ENCODE measurements at places on chromosomes 13 and 19.
A peak's percentile ranks its signal among the peaks of the same experiment; 100 is the strongest.

DNA sequence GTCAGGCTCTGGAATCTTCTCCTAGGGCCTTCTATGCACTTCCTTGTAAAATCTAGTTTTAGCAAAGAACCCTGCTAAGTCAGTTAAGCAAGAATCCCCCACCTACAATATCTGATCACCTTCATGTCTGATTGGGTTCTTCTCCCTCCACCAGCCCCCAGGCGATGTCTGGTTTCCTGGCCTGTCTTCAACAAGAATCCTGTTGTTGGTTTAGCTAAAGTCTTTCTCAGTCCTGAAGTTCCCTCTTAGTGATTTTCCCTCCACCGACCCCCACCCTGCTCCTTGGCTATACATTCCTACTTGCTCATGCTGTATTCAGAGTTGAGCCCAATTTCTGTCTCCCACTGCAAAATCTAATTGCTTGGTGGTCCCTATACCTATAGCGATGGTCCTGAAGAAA lies 35.2 kb upstream of the SLC46A3 start:
- peaks cover 8% of the 10 kb centered on the region for H3K36me3 ChIP-seq
- H3K27me3 ChIP-seq, result no peaks in the 10 kb centered on the region
- DNase-seq, result no peak
- peaks cover 21% of the 10 kb centered on the region for H3K4me1 ChIP-seq

- DNase-seq, result no peak
- no peaks in the 10 kb centered on the region for H3K4me1 ChIP-seq
- H3K4me3 ChIP-seq, result no peak overlapping the region
- H3K27ac ChIP-seq, result no peak overlapping the region
- H3K36me3 ChIP-seq, result no peaks in the 10 kb centered on the region
Measured at GRCh38 chr13:109918179-109918711, 131.9 kb upstream of the IRS2 start.

DNA sequence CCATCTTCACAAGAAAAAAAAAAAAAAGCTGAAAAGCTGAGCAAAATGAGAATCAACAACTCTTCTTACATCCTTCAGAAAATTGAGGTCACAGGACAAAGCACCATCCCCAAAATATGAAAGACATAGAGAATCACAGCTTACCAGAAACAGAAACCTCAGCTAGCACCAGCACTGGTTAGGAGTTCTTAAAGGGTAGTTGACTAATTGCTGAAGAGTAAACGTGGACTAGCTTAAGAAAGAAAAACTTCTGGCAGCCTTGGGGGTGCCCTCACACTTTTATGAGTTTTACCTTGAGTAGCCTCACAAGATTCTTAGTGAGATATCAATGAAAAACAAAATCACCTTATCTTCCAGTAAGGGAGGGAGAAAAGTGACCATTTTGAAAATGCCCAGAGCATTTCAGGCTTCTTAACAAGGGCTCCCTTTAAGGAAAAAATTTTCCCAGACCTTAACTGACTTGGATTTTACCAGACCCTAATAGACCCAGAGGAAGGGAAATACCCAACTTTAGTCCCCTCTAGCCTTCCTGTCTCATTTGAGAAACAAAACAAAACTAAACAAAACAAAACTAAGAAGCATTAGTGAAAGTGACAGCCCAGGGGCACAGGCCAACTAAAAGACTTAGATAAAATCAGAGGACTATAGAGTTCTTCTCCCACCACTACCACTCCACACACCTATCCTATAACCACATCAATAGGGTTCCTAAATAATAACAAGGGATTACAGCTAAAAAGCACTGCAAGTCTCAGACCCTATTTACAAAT lies 888.6 kb downstream of the DIAPH3 start:
- no peaks in the 10 kb centered on the region for H3K27me3 ChIP-seq
- no peak overlapping the region for H3K4me3 ChIP-seq
- no peaks in the 10 kb centered on the region for H3K36me3 ChIP-seq
- H3K4me1 ChIP-seq, result peaks cover 15% of the 10 kb centered on the region
- DNase-seq, result no peak
- peak overlapping the region; percentile 58 for H3K27ac ChIP-seq

- no peaks in the 10 kb centered on the region for H3K36me3 ChIP-seq
- H3K27ac ChIP-seq, result peak overlapping the region; percentile 55
- peaks cover 35% of the 10 kb centered on the region for H3K27me3 ChIP-seq
- no peak for DNase-seq
Measured at GRCh38 chr19:29855741-29856500, 44.1 kb downstream of the CCNE1 start.
